ENCODE measurements at places on chromosomes 16 and 17.

DNA sequence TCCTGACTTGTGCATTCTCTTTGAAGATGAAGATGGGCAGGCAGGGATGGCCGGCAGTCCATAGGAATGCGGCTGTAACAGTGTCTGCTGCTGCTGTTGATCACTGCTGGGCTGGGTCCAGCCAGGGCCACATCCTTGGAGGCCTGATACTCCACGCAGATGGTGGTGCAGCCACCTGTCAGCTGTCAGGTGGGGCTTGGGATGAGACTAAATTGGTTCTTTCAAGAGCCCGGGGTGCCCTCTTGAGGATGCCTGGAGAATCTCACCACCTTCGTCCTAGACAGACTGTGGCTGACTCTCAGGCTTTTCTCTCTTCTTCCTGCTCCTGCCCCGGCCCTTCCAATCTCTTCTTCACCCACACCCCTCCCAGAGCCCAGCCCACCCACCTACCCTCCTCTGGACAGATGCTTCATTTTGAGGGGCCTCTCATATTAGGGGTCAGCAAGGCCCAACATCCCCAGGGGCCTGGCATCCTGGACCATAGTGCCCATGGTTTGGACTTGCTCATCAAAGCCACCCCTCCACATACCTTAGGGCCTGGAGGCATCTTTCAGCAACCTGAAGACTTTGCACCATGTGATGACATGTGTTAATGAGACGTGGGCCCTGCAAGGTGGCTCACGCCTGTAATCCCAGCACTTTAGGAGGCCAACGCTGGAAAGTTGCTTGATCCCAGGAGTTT lies 19.1 kb downstream of the OSBPL7 start:
- peak; percentile 11 for DNase-seq

GRCh38 chr16:88932929-88933328 lies 44.1 kb downstream of the CBFA2T3 start:
- no peak for DNase-seq

GRCh38 chr16:66959704-66960161 lies 1.3 kb upstream of the CES3 start:
- DNase-seq = no peak

- DNase-seq = no peak
Observed at GRCh38 chr17:75110234-75110937, 617 bp downstream of the ARMC7 start.

- DNase-seq = peak; percentile 75
Observed at GRCh38 chr16:54282202-54282927, 4.2 kb downstream of the IRX3 start.

DNA sequence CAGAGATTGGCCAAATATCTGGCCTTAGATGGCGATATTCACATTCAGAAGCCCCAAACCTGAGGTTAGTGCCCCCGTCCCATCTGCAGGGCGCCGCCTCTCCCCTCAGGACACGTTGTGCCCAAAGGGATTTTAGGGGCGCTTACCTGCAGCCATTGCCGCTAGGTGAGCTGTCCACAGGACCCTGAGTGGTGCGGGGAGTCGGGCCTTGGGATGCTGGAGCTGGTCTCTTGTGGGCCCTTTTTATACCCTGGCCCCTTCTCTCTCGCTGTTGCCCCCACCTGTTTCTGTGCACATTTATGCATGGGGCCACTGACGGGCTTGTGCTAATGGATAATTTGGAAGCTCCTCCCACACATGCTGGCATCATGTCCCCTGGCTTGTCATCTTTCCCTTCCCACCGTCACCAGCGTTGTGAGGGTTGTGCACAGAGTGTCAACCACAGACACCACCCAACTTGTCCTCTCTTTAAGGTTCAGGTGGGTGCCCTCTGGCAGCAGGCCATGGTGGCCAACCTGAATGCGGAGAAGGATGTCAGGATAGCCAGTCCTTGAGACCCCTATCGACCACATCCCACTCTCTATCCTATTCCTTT lies at the start of gene CSHL1:
Gene CSHL1, minus strand, starts transcription at position 218 of the 595 bp plus-strand sequence. Its CDS starts 62 bp downstream, at position 156.
- DNase-seq = no peak

GRCh38 chr16:1635070-1635469 lies 22.9 kb downstream of the CRAMP1 start:
- DNase-seq = no peak

GRCh38 chr16:89361751-89362539 lies 128.4 kb downstream of the ANKRD11 start:
- no peak for DNase-seq

DNA sequence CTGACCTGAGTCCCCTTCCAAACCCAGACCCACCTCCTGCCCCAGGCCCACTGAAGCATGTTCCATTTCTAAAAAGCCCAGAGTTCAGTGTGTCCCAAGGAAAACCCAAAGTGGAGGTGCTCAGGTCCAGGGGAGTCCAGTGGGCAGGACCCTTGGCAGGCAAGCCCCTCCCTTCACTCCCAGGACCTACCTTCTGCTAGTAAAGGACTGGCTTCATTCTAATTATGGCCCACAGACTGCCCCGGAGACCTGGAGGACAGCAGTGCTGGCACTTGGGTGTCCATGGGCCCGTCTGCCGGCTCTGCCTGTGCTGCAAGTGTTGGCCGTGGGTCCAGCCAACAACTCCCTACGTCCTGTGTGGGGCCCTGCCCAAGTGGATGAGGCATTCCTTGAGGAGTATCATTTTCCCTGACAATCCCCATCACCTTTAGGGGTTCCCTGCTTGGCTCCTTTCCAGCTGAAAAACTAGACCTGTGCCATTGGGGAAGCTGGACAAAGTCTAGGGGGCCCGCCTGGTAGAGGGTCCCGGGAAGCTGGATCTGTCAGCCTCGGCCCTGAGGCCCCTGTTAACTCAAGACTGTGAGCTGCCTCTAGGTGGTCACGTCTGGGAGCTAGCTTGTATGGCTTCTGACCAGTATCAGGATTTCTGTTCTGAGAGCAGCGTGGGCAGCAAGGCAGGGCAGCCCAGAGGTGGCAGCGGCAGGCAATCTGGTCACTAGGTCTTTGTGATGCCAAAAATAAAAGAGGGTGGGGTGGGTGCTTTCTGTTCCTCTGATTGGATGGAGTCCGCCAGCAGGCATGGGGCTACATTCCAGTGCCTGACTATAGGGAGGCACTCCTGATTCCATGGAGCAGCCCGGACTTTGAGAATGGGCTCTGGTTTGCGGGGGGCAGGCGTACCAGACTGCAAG lies 8.2 kb downstream of the CBX2 start:
- DNase-seq = no peak

DNA sequence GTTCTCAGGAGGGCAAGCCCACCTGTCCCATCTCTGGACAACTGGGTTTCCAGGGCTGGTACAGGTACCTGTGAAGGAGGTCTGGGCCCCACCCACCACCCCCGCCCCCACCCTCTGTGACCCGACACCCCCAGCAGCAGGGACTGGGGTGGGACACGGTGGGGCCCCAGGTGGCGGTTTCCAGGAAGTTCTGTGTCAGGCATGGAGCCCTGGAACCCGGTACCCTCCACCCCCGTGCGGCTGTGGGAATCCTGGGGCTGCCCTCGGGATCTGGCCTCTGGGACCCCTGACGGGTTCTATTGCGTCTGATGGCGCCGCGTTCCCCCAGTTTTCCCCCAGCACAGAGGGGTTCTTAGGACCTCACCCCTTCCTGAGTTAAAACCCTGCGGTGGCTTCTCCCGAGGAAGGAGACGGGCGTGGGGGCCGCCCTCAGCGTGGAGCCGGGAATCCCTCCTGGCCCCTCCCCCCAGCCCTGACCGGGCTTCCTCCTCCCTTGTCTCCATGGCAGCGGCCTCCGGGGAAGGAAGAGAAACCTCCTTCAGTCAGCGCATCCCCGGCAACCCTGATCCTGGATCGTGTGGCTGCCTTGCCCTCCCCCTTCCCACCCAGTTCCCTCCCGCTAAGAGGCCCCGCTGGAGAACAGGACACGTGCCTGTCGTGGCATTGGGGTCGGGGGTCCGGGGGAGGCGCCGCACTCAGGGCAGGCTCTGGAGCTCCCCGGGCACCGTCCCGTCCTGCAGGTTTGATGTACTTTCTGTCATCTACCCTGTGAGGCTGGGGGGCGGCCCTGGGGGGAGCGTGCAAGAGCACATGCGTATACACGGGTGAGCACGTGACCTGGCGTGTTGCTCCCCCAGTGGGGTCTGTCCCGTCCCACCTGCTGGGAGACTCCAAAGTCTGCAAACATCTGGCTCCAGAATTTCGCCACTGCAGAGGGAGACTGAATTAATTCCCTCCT lies 30.3 kb downstream of the CACNA1H start:
- peak; percentile 63 for DNase-seq

DNA sequence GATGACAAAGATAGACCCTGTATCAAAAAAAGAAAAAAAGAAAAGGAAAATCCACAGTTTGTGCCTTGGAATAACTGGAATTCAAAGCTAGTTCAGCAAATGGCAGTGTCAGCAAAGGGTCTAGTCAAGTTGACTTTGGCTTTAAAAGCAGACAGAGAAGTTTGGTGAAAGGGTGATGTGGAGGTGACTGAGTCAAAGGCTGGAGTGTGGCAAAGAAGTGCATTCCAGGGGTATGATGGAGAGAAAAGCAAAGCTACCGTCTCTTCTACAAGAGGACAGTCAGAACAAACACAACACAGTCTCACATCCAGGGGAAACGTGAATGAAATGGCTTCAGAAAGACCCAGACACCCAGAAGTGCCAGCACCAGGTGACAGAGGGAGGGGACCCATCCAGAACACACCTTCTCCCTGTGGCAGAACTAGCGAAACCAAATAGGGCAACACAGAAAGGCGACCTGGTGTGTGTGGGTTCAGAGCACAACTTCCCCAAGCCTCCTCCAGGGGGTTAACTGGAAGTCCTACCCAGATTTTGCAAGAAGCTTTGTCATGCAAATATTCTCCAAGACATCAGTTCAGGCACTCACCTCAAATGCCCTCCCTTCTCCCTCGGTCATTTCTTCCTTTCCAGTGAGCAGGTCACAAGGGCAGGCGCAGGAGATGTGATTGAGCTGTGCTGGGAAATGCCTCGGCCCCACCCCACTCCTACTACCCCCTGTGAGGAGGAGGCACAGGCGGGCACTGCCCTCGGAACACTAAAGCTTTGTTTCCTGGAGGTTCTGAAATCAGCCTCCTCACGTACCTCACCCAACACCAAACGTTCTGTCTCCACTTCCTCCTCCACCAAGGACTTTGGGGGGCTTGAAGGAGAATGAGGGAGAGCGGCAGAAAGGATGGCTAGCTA lies 481.9 kb downstream of the SOX9 start:
- DNase-seq = peak; percentile 83

- peak; percentile 94 for DNase-seq
Observed at GRCh38 chr16:71474864-71475263, 12.8 kb upstream of the ZNF23 start.

DNA sequence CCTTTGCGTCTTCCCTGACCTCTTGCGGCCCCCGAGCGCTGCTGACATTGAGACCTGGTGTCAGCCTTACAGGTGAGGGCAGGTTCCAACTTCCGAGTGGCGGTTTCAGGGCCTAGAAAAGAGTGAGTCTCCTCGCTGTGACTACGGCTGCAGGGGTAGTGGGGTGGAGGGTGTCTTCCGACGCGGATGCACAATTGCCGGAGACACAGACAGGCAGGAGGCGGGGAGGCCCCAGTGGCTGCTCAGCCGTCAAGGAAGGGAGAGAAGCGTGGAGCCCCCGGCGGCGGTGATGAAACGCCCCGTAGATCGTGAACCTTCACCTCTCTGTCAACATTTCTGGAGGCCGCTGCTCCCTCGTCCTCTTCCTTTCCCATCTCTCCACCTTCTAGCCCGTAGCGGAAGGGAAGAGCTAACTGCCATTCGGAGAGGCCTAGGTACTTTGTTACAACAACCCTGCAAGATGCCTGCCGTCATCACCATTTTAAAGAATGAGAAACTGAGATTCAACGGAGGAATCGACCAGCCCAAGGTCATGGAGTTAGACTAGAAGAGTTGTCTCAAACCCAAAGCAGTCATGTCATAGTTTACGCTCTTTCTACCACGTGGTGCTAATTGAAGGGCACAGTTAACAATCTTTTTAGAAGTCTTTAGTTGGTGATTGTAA lies 485 bp downstream of the DNAJA3 start:
- DNase-seq = no peak

DNA sequence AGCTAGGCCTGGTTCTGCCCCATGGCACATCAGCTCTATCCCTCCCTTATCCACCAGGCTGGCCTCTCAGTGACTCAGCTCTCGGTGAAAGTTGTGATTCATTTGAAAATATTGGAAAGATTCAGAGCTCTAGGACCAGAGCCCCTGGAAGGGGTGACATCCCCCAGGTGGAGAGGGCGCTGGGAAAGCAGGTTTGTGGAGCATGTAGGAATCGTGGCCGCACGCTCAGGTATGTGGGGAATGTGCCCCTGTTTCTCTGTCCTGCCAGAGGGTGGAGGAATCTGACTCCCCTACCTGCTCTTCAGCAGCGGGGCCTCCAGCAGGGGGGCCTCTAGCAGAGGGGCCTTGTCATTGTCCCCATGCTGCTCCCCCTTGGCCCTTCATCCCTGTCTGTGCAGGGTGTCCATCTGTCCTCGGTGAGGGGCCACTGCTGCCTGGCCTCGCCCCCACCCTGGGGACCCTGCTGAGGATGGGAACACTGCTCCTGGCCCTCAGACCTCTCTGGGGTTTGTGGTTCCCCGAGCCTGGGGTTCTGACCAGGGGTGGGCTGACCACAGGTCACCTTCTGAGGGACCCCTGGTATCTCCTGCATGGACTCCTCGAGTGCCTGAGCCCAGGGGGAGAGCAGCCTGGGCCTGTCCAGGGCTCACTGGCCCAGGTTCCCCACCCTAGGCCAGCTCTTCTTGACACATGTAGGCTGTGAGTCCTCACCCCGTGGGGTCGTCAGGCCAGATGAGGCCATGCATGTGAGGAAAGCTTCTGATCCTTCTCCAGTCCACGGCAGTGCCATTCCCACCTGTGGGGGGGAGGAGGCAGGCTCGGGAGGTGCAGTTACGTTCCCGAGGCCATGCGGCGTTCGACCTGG lies 47.5 kb downstream of the NT5M start:
- DNase-seq = peak; percentile 39

GRCh38 chr17:44558334-44558709 lies 1.0 kb downstream of the FZD2 start:
- peak; percentile 37 for DNase-seq

- no peak for DNase-seq
Observed at GRCh38 chr16:86505185-86505898, 5.0 kb upstream of the FOXF1 start.

- no peak for DNase-seq
Observed at GRCh38 chr16:74466872-74467271, 45.6 kb upstream of the CLEC18B start.

GRCh38 chr16:306911-307370 lies 24.0 kb downstream of the PDIA2 start:
- no peak for DNase-seq

Data from fibroblast of skin of scalp (primary cell).